Activated T-cell treated with anti-CD3 and anti-CD28 coated beads for 48 hours (primary cell): ENCODE measurements at places on chromosomes 16 and 17.

DNA sequence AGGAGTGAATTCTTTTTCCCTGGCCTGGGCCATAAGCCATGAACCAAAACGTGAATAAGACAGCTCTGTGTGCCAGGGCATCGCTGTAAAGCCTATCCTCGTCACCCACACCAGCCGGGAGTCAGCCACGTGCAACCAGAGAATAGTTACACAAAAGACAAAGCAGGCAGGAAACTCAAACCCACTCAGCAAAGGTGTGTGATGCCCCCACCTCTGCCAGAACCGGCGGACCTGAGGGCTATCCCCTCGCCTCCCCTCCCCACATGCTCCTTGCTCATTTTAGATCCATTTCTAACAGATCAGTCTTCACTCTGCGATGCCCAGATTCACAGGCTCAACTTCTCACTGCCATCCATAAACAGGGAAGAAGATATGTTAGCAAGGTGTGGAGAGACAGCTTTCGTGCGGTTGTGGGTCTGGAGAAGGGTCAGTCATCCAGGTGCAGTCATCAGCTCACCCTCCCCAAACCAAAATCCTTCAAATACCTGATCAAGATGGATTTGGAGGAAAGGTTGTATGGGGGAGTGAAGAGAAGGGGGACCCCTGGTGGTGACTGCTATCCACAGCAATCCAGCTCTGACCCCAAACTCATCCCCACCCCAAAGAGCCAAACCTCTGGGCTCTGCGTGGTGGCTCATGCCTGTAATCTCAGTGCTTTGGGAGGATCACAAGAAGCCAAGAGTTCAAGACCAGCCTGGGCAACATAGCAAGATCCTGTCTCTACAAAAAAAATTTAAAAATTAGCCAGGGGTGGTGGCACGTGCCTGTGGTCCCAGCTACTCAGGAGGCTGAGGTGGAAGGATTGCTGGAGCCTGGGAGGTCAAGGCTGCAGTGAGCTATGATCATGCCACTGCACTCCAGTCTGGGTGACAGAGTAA is 219.2 kb downstream of the C16orf78 start:
- peak; percentile 27 for DNase-seq

DNA sequence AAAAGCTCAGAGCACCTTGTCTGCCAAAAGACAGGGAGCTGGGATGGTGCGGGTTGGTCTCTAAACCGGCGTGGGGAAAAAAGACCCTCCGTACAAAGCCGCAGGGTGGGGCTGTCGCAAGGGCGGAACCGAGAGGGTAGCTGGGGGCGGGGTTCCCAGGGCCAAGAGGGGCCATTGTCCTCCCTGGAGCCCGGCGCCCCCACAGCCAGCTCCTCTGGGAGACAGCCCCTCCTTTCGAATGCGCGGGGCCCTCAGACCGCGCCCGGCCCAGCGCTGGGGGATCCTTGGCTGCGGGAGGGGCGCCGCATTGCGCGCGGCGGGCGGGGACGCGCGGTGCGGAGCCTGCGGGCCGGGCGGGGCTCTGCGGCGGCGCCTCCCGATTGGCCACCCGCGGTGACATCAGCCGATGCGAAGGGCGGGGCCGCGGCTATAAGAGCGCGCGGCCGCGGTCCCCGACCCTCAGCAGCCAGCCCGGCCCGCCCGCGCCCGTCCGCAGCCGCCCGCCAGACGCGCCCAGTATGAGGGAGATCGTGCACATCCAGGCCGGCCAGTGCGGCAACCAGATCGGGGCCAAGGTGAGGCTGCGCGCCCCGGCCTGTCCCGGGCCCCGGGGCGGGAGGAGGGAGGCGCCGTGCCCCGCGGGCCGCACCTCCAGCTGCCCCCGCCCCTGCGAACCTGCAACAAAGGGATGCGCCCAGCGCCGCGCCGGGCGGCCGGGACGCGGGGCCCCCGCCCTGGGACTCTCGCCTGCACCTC is at the start of gene TUBB3:
Gene TUBB3 (plus strand): TSS at position 459 of the 756 bp plus-strand sequence. CDS start 60 bp downstream, at position 519.
- no peak for DNase-seq

GRCh38 chr17:44863061-44863918 is 15.6 kb downstream of the HIGD1B start:
- no peak for DNase-seq

DNA sequence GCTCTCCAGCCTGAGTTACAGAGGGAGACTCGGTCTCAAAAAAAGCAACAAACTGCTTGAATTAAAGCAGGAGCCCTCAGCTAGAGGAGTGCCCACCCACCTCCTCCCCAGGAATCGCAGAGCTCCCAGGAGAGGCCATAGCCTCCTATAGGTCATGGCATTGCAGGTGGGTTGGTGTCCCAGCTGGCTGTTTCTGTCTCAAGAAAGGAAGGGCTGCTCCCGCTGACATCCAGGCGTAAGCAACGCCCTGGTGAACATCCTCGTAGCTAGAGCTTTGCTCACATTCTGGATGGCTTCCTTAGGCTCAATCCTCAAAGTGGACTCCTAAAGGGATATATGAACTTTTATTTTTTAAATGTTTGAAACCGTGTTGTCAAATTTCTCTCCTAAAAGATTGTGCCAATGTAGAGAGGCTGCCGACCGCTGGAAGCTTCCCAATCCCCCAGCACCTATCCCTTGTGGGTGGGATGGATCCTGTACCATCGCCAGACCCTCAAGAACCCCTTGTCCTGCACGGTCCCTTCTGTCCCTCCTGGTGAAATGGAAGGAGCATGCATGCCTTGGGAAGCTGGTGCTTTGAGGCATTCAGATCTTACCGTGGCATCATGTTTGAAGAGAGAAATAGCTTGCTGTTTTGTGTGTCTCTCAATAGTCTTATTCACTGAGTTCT is 5.9 kb downstream of the NLRC5 start:
- DNase-seq = no peak

DNA sequence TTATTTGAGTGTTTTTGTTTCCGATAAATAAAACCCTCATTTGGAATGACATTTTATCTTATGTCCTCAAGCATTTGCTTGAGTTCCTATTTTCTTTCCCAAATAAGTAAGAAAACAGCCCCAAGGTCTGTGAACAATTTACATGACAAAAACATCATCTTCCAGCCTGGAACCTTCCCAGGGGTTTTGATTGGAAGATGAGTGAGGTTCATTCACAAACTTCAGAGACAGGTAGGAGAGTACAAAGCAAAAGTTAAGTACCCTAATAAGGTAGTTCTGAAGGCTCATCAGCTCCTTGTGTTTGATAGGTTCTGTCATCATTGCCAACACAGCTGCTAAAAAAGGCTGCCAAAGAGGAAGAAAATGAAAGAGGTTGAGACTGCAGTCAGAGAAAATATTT is 772.8 kb downstream of the CDH8 start:
- DNase-seq = no peak

DNA sequence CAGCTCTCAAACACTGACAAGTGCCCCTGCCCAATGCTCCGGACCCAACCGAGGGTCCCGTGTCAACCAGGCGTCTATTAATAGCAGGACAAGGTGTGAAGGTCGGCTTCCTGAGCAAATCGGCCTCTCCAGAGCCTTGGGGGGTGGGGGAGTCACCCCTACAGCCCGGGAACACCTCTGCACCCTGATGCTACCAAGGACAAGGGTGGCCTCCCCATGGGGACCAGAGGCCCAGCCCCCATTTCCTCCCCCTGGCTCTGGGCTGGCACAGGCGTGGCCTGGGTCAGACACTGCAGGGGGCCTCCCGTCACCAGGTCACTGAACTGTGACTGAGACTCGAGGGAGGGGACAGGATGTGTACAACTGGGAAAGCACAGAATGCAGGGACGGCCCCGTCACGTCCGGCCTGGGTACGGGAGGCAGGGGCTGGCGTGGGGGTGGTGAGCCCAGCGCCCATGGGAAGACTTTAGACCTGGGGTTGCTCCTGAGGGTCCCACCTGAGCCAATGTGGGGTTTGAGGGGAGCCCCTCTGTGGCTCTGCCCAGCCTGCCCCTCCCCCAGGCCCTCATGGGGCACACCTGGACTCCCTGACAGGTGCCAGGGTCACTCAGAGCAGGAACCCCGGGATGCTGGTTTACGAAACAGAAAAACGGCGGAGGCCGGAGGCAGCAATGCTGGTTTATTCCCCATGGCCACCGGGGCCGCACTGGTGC is 579 bp upstream of the CYBA start:
- DNase-seq = peak; percentile 76

GRCh38 chr17:60355663-60356594 is 36.0 kb downstream of the USP32 start:
- no peak for DNase-seq

GRCh38 chr16:78212674-78213073 is 113.2 kb downstream of the WWOX start:
- DNase-seq = no peak

DNA sequence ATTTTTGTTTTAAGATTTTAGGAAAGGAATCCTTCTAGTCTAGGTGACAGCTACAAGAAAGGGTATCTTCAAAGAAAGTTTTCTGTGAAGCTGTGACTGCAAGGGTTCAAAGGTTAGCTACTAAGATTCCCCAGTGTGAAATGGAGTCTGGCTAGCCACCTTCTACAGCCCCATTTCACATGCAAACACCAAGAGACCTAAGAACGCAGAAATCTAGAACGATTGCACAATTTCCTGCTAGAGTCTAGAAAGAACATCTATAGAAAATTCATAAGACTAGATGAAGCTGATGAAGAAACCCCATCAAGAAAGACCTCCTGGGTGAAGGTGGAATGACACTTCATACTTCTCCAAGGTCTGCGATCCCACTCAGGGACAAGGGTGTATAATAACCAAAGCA is 77.1 kb downstream of the STX8 start:
- DNase-seq = no peak

GRCh38 chr16:27522173-27522707 is 27.5 kb downstream of the GTF3C1 start:
- DNase-seq = no peak

GRCh38 chr17:37117373-37118142 is 168.8 kb downstream of the AATF start:
- DNase-seq = no peak

DNA sequence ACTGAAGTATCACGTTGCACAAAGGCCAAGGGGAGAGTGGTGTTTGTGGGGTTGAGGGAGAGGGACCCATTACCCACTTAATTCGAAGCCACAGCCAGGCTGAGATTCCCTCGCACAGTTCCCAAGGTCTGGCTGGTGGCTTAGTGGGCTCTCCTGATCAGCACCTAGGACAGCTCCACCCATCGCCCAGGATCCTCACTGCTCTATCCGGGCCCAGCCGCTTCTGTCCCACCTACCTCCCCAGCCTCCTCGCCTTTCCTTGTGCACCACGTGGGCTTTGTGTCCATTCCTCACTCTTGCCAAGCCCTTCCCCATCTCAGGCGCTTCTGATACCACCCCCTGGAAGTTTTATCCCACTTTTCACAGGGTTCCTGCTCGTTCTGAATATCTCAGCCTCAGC is 163.5 kb downstream of the CCT6B start:
- DNase-seq = no peak

DNA sequence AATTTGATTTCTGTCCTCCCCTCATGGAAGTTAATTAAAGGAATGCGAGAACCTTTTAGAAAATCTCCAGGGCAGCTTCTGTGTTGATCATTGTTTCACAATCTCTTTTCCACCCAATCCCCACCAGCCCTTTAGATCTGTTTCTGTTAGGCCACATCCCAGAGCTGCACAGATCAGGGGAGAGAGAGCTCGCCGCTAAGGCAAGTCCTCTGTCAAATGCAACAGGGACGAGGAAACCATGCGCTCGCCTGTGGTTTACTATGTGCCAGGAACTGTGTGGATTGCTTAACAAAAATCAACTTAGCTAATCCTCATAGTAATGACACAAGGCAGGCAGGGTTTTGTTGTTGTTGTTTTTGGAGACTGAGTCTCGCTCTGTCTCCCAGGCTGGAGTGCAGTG is 115.4 kb downstream of the SALL1 start:
- DNase-seq = no peak

- DNase-seq = no peak
Measured at GRCh38 chr17:7853691-7854038, 1.2 kb upstream of the TMEM88 start.

DNA sequence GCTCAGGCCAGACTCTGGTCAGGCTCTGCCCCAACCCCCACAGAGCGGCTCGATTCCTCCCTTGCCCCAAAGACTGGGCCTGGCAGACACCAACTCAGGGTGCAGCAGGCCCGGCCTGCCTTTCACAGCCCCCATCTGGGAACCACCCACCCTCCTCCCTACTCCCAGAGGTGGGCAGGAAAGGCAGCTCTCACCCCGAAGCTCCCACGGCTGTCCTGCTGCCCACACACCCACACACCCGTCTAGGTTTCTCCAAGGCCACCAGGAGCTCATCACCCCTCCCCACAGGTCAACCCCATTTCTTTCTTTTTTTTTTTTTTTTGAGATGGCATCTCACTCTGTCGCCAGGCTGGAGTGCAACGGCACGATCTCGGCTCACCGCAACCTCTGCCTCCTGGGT is 3.8 kb downstream of the CEP131 start:
- no peak for DNase-seq

GRCh38 chr16:84027625-84028024 is 15.0 kb downstream of the SLC38A8 start:
- no peak for DNase-seq

DNA sequence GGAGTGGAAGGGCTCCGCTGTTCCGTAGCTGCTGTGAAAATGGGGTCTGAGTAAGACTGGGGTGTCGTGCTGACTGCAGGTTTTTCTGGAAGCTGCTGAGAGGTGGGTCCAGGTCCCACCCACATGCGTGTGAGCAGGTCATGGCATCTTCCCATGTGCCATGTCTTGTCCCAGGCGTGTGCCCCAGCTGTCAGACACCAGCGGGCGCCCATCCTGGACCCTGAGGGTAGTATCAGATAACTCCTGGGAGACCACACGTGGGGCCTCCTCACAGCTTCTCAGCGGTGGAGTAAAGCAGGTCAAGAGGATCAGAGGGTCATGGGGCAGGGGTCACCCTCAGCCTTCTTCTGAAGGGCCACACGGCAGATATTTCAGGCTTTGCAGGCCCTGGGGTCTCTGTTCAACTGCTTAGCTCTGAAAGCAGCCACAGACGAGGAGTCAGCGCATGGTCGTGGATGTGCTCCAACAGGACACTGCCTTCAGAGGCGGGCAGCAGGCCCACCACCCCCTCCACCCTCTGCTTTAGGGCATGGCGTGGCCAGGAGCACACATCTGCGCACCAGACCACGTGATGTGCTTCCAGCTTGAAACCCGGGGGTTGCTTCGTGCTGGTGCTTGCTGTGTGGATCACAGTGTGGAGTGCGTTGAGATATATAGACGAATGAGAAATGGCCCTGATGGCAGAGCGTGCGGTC is 68.7 kb downstream of the BANP start:
- DNase-seq = no peak
